ENCODE measurements at places on chromosomes 6 and 20. TPM values are rescaled to one million over a fixed set of nuclear protein-coding genes. Genes with fewer than 3 reads are reported as not detected.

DNA sequence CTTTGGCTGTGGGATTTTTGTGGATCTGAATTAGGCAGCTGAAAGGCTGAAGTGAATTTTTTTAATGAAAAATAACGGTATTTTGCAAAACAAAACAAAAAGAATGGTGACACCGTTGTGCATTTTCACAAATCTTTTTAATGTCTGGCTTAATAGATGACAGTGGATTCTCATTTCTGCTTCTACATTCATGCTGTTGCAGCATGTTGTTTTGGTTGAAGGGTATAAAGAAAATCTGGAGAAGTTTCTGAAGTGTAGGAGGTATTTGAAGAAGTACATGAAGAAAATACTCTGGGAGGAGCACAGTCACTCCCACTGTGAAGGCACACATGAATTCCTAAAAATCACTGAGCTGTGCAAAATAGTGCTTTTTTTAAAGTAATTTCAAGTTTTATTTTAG is 3.1 kb upstream of the MAP3K5 start:
- no peaks in the 10 kb centered on the region for H3K27me3 ChIP-seq
- no peak for DNase-seq
- no peaks in the 10 kb centered on the region for H3K4me1 ChIP-seq
- H3K4me3 ChIP-seq = no peak overlapping the region
- no peaks in the 10 kb centered on the region for H3K36me3 ChIP-seq
- H3K27ac ChIP-seq = no peak overlapping the region

- H3K4me3 ChIP-seq = no peak overlapping the region
- H3K27me3 ChIP-seq = no peaks in the 10 kb centered on the region
- H3K36me3 ChIP-seq = no peaks in the 10 kb centered on the region
- no peak overlapping the region for H3K27ac ChIP-seq
Measured at GRCh38 chr6:118535176-118535844, 12.8 kb upstream of the PLN start.

DNA sequence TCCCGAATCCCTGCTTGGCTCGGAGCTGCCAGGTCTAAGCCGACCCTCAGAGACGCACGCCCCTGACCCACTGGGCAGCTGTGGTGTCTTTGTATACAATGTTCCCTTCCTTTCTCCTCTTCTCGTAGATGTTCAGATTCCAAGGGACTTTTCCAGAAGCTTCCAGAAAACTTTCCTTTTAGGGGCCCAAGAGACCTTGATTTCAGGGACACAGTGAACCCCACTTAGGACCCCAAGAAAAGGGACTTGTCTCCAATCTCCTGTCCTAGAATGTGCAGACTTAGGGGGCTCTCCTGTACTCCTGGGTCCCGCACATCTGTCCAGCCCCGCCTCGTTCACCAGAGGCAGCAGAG is 103.5 kb downstream of the EDN3 start:
- peaks cover 9% of the 10 kb centered on the region for H3K4me1 ChIP-seq
- peaks cover 9% of the 10 kb centered on the region for H3K27me3 ChIP-seq
- no peaks in the 10 kb centered on the region for H3K36me3 ChIP-seq

- H3K4me3 ChIP-seq = no peak overlapping the region
- H3K27me3 ChIP-seq = no peaks in the 10 kb centered on the region
- H3K27ac ChIP-seq = no peak overlapping the region
- no peak for DNase-seq
- H3K4me1 ChIP-seq = no peaks in the 10 kb centered on the region
- H3K36me3 ChIP-seq = no peaks in the 10 kb centered on the region
Measured at GRCh38 chr6:63014290-63014689, 197.0 kb upstream of the FKBP1C start.

- no peak overlapping the region for H3K27ac ChIP-seq
- H3K27me3 ChIP-seq = peaks cover 11% of the 10 kb centered on the region
- H3K36me3 ChIP-seq = no peaks in the 10 kb centered on the region
- H3K4me1 ChIP-seq = no peaks in the 10 kb centered on the region
- H3K4me3 ChIP-seq = no peak overlapping the region
Measured at GRCh38 chr20:63149531-63150192, 66.3 kb downstream of the YTHDF1 start.

- H3K27ac ChIP-seq = no peak overlapping the region
- no peak overlapping the region for H3K4me3 ChIP-seq
- DNase-seq = no peak
- H3K36me3 ChIP-seq = no peaks in the 10 kb centered on the region
- H3K4me1 ChIP-seq = no peaks in the 10 kb centered on the region
- H3K27me3 ChIP-seq = no peaks in the 10 kb centered on the region
Measured at GRCh38 chr6:120108061-120108795, 758.7 kb upstream of the MAN1A1 start.

GRCh38 chr6:34143884-34144580 is 1.9 kb downstream of the GRM4 start:
- no peaks in the 10 kb centered on the region for H3K36me3 ChIP-seq
- H3K27me3 ChIP-seq = peaks cover 5% of the 10 kb centered on the region
- peaks cover 15% of the 10 kb centered on the region for H3K4me1 ChIP-seq
- DNase-seq = peak; percentile 66
- H3K4me3 ChIP-seq = no peak overlapping the region

- H3K4me3 ChIP-seq = no peak overlapping the region
- no peaks in the 10 kb centered on the region for H3K4me1 ChIP-seq
- no peak for DNase-seq
- no peak overlapping the region for H3K27ac ChIP-seq
- H3K27me3 ChIP-seq = no peaks in the 10 kb centered on the region
- no peaks in the 10 kb centered on the region for H3K36me3 ChIP-seq
Measured at GRCh38 chr6:25787428-25787827, 32.9 kb downstream of the SLC17A4 start.

- H3K4me3 ChIP-seq = no peak overlapping the region
- H3K27ac ChIP-seq = no peak overlapping the region
- no peaks in the 10 kb centered on the region for H3K27me3 ChIP-seq
Measured at GRCh38 chr6:109458774-109459531, 3.4 kb upstream of the MICAL1 start.

GRCh38 chr20:4684837-4685413 is 36.8 kb upstream of the PRND start:
- peaks cover 8% of the 10 kb centered on the region for H3K4me1 ChIP-seq
- no peak for DNase-seq
- no peaks in the 10 kb centered on the region for H3K27me3 ChIP-seq
- H3K27ac ChIP-seq = no peak overlapping the region
- H3K36me3 ChIP-seq = no peaks in the 10 kb centered on the region
- H3K4me3 ChIP-seq = no peak overlapping the region

DNA sequence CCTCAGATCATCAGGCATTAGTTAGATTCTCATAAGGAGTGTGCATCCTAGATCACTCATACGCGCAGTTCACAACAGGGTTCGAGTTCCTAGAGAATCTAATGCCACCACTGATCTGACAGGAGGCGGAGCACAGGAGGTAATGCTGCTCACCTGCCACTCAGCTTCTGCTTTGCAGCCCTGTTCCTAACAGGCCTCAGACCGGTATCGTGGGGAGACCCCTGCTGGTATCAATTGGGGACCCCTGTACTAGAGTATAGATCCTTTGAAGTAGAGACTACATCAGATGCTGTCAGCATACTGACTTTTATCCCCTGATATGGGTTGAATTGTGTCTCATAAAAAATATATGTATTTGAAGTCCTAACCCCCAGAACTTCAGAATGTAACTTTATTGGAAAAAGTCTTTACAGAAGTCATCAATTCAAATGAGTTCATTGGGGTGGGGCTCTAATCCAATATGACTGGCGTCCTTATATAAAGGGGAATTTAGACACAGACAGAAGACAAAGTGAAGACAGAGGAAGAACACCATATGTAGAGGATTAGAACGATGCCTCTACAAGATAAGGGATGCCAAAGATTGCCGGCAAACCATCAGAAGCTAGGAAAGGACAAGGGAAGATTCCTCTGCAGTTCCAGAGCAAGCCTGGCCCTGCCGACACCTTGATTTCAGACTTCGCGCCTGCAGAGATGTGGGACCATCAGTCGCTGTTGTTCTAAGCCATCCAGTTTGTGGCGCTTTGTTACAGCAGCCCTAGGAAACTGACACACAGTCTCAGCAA is 104.4 kb upstream of the BTBD3 start:
- H3K4me1 ChIP-seq = no peaks in the 10 kb centered on the region
- no peaks in the 10 kb centered on the region for H3K36me3 ChIP-seq
- no peak for DNase-seq
- H3K27me3 ChIP-seq = no peaks in the 10 kb centered on the region
- no peak overlapping the region for H3K27ac ChIP-seq

DNA sequence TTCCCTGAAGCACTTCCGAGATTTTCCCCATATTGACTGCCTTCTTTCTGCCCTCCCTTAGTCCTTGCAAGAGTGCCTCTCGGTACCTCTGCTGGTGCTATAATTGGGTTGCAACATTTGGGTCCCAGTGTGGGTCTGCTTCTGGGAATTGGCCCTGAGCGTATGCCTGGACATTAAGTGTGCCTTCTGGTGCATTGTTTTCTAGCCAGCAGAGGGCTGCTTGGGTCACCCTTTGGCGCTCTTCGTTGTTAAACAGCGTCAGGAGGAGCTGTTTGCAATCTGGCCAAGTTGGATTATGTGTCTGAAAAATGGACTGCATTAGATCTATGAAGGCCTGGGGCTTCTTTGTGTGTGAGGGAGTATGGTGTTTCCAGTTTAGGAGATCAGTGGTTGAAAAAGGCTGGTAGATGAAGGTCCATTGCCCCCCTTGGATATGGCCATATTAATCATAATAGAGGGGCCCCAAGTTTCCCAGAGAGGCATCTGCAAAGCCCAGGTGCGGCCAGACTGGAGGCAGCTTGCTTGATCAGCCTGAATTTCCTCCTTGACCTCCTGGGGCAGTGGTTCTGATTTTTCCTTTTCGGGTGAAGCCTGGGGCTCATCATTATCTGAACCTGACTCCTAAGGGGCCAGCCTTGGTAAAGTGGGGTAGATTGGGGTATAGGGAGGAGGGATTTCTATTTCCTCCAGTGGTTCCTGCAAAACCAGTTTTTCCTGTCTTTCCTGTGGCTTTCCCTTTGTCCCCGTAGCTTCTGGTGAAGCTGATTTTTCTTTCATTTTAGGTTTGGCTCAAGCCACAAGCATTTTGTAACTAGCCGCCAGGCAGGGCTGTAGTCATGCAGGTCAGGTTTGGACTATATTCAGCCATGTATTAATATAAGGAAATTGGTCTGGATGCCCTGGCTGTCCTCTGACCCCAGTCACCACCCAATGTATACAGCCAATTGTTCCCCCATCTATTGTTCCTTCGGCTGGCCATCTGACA is 85.4 kb upstream of the GPR6 start:
- H3K27ac ChIP-seq = no peak overlapping the region
- no peaks in the 10 kb centered on the region for H3K36me3 ChIP-seq
- H3K27me3 ChIP-seq = no peaks in the 10 kb centered on the region
- H3K4me3 ChIP-seq = no peak overlapping the region
- DNase-seq = peak; percentile 64

- no peak overlapping the region for H3K27ac ChIP-seq
- no peaks in the 10 kb centered on the region for H3K36me3 ChIP-seq
- no peak for DNase-seq
- peaks cover 11% of the 10 kb centered on the region for H3K4me1 ChIP-seq
- no peak overlapping the region for H3K4me3 ChIP-seq
- H3K27me3 ChIP-seq = no peaks in the 10 kb centered on the region
Measured at GRCh38 chr20:9817654-9818053, 21.2 kb downstream of the PAK5 start.

DNA sequence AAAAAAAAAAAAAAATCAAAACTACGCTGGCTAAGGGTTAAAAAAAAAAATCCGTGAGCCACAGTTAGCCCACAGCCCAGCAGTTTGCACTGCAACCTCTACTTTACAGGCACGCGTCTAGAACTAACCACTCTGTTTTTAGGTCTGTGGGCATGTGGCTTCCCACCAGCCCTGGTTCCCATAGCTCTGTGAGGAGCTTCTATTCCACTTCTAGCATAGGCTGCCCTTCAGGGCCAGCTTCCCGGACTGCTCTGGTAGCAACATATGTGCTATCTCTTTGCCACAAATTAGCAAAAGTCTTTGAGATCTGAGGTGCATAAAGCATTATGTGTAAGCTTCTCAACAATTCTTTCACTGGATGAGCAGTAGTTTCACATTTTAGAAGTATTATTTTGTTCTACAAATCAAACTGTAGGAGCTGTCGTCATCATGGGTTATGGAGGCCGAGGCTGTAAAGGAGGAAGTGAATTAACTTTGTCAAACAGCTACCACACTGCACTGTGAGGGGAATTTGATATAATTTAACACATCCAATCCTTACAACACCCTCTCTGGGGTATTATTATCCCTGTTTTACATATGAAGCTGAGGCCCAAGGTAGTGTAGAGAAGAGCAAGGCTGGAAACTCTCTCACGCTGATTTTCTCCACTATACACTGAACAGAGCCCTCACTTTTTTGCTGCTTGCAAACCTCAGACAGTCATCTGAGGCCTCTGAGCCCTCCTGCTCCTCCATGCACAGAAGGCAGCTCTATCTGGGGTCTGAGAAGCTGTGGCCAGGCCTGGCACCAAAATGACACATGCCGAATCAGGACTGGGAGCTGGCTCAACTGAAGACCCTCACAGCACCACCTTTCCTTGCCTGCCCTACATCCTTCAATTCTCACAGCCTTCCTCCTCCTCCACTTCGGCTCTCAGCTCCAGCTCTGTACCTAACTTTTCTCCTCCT is 35.4 kb downstream of the MAN1A1 start:
- DNase-seq = no peak
- H3K4me1 ChIP-seq = no peaks in the 10 kb centered on the region

DNA sequence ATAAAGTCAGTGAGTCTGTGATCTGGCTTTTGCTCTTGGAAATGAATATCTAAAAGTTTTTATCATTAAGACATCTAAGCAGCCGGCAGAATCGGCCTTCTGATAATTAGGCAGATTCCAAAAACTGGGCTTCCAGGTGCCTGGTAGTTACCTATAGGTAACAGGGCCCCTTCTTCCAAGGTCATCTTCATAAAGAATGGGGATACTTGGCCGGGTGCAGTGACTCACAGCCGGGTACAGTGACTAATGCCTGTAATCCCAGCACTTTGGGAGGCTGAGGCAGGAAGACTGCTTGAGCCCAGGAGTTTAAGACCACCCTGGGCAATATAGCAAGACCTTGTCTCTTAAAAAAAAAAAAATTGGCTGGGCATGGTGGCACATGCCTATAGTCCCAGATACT is 12.9 kb upstream of the RBL1 start:
- no peak overlapping the region for H3K27ac ChIP-seq
- H3K4me3 ChIP-seq = no peak overlapping the region

GRCh38 chr20:48878534-48879248 is 42.8 kb upstream of the ARFGEF2 start:
- no peaks in the 10 kb centered on the region for H3K36me3 ChIP-seq
- no peaks in the 10 kb centered on the region for H3K27me3 ChIP-seq
- no peak overlapping the region for H3K4me3 ChIP-seq
- DNase-seq = no peak
- no peak overlapping the region for H3K27ac ChIP-seq
- H3K4me1 ChIP-seq = no peaks in the 10 kb centered on the region

DNA sequence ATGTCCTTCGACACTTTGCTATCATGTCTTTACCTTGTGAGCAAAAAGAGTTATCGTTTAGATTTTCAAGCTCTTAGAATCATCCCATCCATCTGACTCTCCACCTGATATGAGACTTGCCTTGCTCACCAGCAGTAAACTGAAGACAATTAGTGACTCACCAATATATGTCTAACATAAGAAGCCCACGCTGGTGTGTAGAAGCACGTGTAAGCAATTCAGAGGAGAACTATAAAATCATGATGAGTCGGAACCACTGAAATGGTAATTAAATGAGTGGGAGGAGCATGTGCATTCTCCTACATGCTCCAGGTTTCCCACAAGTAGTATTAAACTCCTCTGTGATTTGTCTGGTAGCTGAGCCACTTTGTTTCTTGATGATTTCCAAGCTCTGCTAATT is 181.6 kb upstream of the RNF217 start:
- H3K27me3 ChIP-seq = no peaks in the 10 kb centered on the region
- no peak for DNase-seq
- no peak overlapping the region for H3K4me3 ChIP-seq
- no peaks in the 10 kb centered on the region for H3K4me1 ChIP-seq
- H3K27ac ChIP-seq = no peak overlapping the region

The CHRNA4 gene
- polyA plus RNA-seq = not detected

The NKX2-2 gene
- 11.5 TPM for polyA plus RNA-seq

The BTNL2 gene
- not detected for polyA plus RNA-seq

The ME1 gene
- 2.1 TPM for polyA plus RNA-seq

The SLCO4A1 gene
- 15.9 TPM for polyA plus RNA-seq

The METTL24 gene
- 0.34 TPM for polyA plus RNA-seq
